Activated CD8-positive, alpha-beta T cell treated with anti-CD3 and anti-CD28 coated beads for 36 hours (primary cell): ENCODE measurements at places on chromosomes 13 and 19. TPM values are rescaled to one million over a fixed set of nuclear protein-coding genes. Genes with fewer than 3 reads are reported as not detected.

DNA sequence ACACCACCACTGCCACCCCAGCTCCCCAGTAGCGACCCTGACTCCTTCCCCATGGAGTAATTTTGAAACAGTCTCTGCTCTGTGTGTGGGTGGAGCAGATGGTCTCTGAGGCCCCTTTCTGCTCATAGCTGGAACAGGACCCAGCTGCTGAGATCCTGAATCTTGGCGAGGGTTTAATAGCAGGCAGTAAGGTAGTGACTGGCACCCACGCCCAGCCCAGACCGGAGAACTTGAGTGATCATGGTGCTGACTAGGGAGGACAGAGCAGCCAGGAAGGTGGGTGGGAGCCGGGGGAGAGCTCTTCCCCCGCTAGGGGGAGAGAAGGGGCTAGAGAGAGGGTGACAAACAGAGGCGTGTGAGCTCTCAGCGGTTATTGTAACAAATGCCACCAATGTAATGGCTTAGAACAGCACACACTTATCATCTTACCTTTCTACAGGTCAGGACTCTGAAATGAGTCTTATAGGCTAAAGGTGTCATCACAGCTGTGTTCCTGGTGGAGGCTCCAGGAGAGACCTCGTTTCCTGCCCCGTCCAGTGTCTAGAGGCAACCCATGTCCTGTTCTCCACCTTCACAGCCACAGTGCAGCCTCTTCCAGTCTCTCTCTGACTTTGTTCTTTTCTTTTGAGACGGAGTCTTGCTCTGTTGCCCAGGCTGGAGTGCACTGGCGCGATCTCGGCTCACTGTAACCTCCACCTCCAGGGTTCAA is 7.2 kb upstream of the ACER1 start:
- no peak overlapping the region for H3K27ac ChIP-seq
- DNase-seq: peak; percentile 21
- H3K36me3 ChIP-seq: peaks cover 7% of the 10 kb centered on the region
- H3K4me1 ChIP-seq: peaks cover 10% of the 10 kb centered on the region
- no peaks in the 10 kb centered on the region for H3K27me3 ChIP-seq
- H3K4me3 ChIP-seq: no peak overlapping the region

Gene ZNF534
- not detected for total RNA-seq

DNA sequence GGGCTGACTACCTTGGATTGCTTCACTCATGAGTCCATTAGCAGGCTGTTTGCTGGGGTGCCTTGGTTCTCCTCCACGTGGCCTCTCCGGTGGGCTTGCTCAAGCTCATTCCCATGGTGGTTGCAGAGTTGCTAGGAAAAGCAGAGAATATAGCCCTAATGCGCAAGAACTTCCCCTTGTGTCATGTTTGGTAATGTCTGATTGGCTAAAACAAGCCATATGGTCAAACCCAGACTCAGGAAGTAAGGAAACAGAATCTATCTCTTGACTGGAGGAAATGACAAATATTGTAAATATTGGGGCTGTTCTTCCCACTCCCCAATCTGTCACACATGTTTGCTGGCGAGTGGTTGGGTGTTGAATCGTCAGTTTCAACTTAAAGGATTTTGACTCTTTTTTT is 12.1 kb downstream of the NFILZ start:
- H3K36me3 ChIP-seq: no peaks in the 10 kb centered on the region
- DNase-seq: no peak
- no peak overlapping the region for H3K27ac ChIP-seq
- peaks cover 5% of the 10 kb centered on the region for H3K27me3 ChIP-seq
- no peak overlapping the region for H3K4me3 ChIP-seq

Gene C19orf33
- not detected for total RNA-seq

Gene ZNF575
- 2.0 TPM for total RNA-seq

GRCh38 chr13:109995578-109995977 is 209.2 kb upstream of the IRS2 start:
- H3K27ac ChIP-seq: no peak overlapping the region
- H3K4me1 ChIP-seq: no peaks in the 10 kb centered on the region
- no peak for DNase-seq
- no peak overlapping the region for H3K4me3 ChIP-seq
- no peaks in the 10 kb centered on the region for H3K27me3 ChIP-seq

DNA sequence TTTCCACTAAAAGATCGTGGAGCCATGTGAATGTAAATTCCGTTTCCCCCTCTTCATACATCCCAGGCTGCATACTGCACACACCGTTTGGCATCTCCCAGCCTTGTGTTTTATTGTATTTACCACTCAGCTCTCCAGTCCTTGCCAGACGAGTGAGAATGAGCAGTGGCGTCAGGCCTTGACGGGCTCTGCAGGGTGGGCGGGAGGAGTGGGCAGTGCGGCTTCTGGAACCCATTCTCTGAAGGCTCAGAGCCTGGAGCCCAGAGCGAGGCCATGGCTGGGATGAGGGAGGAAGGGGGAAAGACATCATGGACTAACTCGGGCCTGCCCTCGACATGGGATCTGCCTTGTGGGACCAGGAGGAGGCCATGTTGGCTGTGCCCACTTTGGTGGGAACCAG is 25.1 kb downstream of the BICRA start:
- H3K36me3 ChIP-seq: peaks cover 5% of the 10 kb centered on the region
- no peak overlapping the region for H3K4me3 ChIP-seq
- H3K27me3 ChIP-seq: no peaks in the 10 kb centered on the region
- no peak overlapping the region for H3K27ac ChIP-seq
- no peak for DNase-seq
- H3K4me1 ChIP-seq: peaks cover 21% of the 10 kb centered on the region

DNA sequence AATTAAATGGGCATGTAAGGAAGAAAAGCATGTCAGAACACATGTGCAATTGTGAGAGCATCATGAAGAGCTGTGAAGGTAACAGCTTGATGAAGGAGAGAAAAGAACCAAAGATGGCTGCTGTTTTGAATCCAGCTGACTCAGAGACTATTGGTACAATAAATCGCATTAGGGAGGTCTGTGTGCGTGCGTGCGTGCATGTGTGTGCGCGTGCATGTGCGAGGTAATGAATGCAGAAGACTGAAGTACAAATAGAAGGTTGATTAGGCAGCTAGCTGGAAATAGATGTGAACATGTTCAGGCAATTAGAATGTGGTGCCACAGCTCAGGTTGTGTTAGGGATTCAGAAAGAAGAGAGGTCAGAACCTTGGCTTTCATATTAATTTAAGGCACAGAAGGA is 440.5 kb downstream of the OXGR1 start:
- no peak overlapping the region for H3K27ac ChIP-seq
- no peak overlapping the region for H3K4me3 ChIP-seq
- H3K4me1 ChIP-seq: no peaks in the 10 kb centered on the region
- DNase-seq: no peak

DNA sequence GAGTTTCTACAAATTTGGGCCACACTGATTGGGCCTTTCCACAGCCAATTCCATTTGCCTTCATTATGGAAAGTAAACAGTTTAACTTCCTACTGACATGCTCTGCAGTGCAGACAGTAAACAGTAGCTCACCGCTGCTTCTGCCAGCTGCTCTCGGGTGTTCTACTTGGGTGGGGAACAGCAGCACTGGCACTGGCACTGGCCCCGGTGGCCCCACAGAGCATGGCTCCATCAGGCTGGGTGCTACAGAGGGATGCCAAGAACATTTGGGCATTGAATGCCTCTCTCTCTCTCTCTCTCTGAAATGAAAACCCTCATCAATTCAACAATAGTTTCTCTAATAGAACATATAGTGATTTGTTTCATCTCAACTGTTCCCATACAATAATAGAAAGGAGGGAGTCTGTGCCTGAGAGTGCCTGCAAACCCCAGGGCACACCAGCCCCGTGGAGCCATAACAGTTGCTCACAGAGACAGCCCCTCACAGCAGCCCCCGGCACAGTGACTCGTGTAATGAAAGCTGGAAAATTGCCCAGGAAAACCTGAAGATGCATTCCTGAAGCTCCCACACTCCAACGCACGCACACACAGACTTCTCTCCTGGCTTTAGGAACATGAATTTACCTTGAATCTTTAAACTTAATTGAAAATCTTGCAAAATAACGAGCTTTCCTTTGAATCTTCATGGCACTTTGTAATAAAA is 38.2 kb upstream of the GJB6 start:
- H3K27ac ChIP-seq: no peak overlapping the region
- DNase-seq: no peak
- no peak overlapping the region for H3K4me3 ChIP-seq
- H3K27me3 ChIP-seq: peaks cover 11% of the 10 kb centered on the region
- no peaks in the 10 kb centered on the region for H3K36me3 ChIP-seq

GRCh38 chr19:31761281-31761913 is 412.2 kb upstream of the TSHZ3 start:
- no peaks in the 10 kb centered on the region for H3K36me3 ChIP-seq
- no peak overlapping the region for H3K27ac ChIP-seq
- DNase-seq: no peak
- no peaks in the 10 kb centered on the region for H3K4me1 ChIP-seq
- peaks cover 2% of the 10 kb centered on the region for H3K27me3 ChIP-seq
- H3K4me3 ChIP-seq: no peak overlapping the region

DNA sequence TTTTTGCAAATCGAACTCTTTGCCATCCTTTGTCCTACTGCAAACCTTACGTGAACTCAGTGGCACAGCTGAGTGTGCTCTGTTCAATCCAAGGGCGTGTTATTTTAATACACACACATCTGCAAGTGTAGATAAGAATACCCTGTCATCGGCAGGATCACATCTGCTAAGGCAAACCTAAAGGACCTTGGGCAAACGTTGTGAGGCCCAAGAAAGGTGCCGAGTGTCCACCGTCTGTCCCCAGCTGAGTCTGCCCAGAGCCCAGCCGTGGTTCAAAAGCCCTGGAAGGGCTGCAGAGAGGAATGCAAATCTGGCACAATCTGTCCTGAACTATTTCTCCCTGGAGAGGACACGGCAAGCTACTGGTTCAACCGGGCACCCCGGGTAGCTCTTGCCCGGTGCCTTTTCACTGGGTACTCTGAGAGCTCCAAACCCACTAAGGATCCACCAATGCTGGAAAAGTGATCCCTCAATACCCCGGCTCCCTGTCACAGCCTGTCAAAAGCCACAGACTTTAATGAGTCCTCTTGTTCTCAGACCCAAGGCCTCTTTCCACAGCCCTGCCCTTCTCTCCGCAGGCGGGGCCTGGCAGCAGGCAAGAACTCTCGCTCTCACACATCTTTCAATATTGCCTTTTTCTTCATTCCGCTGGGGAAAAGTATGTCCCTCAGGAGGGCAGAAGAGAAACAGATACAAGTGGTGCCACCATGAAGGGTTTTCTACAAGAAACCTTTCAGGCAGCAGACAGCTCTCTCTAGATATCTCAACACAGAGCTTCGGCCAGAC is 17.0 kb downstream of the SLC7A1 start:
- H3K36me3 ChIP-seq: peaks cover 43% of the 10 kb centered on the region
- H3K27me3 ChIP-seq: no peaks in the 10 kb centered on the region
- no peak for DNase-seq
- H3K4me1 ChIP-seq: peaks cover 44% of the 10 kb centered on the region

DNA sequence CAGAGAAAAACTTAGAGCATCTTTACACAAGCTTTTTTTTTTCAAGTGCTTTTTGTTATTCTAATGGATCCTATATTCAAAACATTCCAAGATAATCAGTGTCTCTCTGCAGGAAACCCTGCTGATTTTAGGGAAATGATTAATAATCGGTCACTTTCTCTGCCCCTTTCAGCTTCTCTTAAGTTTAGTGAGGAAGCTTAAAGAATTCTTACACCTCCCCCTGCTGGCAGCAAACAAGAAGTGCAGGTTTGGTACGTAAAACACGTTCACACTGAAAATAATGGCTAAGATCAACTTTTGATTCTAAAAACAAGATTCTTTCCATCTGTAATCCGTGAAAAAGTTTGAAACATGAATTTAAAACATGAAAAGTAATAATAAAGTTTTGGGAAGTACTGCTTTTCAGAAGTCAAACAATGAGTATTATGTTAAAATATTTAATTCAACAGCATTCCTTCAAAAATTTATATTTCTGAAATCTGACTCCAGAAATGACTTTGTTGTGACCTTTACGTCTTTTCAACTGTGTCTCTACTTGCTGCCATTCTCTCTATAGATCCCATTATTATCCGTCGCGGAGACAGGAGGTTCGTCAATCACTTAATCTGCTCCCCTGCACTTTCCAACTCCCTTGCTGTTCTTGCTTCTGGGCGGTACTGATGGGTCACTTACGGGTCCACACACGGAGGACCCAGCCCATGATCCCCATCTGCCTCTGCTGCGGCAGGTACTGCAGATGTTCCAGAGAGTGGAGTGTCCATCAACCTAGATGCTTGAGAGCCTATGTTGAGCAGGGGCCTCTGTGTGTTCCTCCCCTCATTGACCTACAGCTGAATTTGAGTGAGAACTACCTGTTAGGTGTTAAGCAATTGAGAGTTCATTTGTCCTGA is 203.1 kb upstream of the EDNRB start:
- H3K27ac ChIP-seq: no peak overlapping the region
- H3K27me3 ChIP-seq: peaks cover 14% of the 10 kb centered on the region
- peak; percentile 63 for DNase-seq
- no peak overlapping the region for H3K4me3 ChIP-seq
- H3K36me3 ChIP-seq: no peaks in the 10 kb centered on the region

- H3K27me3 ChIP-seq: no peaks in the 10 kb centered on the region
- no peak overlapping the region for H3K27ac ChIP-seq
- DNase-seq: no peak
- H3K36me3 ChIP-seq: peaks cover 3% of the 10 kb centered on the region
- H3K4me3 ChIP-seq: no peak overlapping the region
- peaks cover 34% of the 10 kb centered on the region for H3K4me1 ChIP-seq
These were observed 55.7 kb downstream of the SPATA13 start for GRCh38 chr13:24216176-24216575.

DNA sequence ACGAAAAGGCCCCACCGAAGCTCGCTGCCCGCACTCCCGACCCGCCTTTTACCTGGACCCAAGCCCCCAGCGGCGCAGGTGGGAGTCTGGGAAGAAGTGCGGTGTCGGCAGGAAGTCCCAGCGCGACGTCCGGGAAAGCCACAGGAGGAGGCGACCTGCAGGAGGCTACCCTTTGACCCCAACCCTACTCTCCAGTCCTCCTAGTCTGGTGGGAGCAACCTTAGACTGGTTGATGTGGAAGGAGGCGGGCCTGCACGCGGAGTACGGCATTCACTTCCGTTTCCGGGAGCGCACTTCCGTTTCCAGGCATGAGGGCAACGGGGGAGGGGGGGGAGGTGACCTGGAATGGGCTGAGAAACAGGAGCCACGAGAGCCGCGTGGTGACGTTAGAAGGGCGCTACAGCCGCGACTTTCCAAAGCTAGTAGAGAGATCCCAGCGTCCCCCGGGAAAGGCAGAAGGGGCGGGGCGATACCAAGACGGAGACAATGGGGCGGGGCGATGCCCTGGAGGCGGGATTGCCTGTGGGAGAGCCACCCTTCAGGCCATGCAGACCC is 28.5 kb downstream of the ZNF266 start:
- no peaks in the 10 kb centered on the region for H3K27me3 ChIP-seq
- peaks cover 59% of the 10 kb centered on the region for H3K36me3 ChIP-seq
- peak; percentile 79 for DNase-seq
- peak overlapping the region; percentile 81 for H3K27ac ChIP-seq
